Stimulated activated CD8-positive, alpha-beta memory T cell treated with anti-CD3 and anti-CD28 coated beads, Interleukin-2, amount 100 ng/mL, for 48 hours (primary cell): ENCODE measurements at places on chromosomes 5 and 9.

- no peak for DNase-seq
These were observed 19.6 kb downstream of the IPPK start for GRCh38 chr9:92650296-92650695.

GRCh38 chr9:23522952-23523351 is 303.1 kb downstream of the ELAVL2 start:
- no peak for DNase-seq

DNA sequence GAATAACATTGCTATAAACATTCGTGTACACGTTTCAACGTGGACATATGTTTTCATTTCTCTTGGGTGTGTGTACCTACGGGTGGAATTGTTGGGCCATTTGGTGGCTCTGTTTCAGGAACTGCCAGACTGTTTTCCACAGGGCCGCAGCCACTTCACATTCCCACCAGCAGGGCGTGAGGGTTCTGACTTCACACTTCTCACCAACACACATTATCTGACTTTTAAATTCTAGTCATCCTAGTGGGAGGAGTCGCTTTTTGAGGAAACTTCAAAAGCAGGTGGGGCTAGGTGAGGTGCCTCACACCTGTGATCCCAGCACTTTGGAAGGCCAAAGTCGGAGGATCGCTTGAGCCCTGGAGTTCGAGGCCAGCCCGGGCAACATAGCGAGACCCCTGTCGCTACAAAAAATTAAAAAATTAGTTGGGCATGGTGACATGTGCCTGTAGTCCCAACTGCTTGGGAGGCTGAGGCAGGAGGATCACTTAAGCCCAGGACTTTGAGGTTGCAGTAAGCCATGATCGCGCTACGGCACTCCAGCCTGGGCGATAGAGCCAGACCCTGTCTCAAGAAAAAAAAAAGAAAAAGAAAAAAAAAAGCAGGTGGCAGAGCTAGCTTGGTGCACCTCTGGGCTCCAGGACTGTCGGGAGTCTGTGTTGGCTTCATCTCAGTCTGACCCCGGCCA is 28.5 kb downstream of the TSPAN17 start:
- no peak for DNase-seq

GRCh38 chr9:137985637-137986071 is 108.1 kb downstream of the CACNA1B start:
- DNase-seq, result no peak
